ENCODE measurements at places on chromosomes 5 and 9.

- DNase-seq: no peak
- no peaks in the 10 kb centered on the region for H3K27me3 ChIP-seq
- peaks cover 25% of the 10 kb centered on the region for H3K36me3 ChIP-seq
- H3K27ac ChIP-seq: no peak overlapping the region
- H3K4me3 ChIP-seq: no peak overlapping the region
- peaks cover 2% of the 10 kb centered on the region for H3K4me1 ChIP-seq
These were observed 217.5 kb upstream of the OTULINL start for GRCh38 chr5:14364096-14364495.

- H3K27ac ChIP-seq: no peak overlapping the region
- no peak overlapping the region for H3K4me3 ChIP-seq
- no peaks in the 10 kb centered on the region for H3K36me3 ChIP-seq
- peaks cover 2% of the 10 kb centered on the region for H3K4me1 ChIP-seq
- H3K27me3 ChIP-seq: no peaks in the 10 kb centered on the region
These were observed 631.1 kb downstream of the ACTL7B start for GRCh38 chr9:108224716-108225115.

DNA sequence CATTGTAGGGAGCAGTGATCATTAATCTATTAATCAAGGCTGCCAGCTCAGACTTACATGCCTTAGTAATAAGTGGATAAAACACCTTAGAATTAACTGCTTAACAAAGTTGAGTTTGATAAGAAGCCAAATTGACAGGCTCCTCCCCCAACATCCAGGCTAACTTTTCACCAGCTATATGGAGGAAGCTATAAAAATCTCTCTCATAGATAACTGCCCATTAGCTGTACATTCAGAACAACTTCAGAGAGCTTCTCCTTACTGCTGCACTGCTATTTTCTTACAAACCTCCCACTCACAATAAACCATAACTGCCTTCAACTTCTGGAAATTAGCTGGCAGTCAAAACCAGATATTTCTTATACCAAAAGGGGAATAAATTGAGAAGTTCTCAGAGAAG lies 364.1 kb downstream of the PRELID2 start:
- H3K4me1 ChIP-seq: no peaks in the 10 kb centered on the region
- DNase-seq: no peak
- H3K27ac ChIP-seq: no peak overlapping the region
- H3K36me3 ChIP-seq: no peaks in the 10 kb centered on the region
- no peak overlapping the region for H3K4me3 ChIP-seq

DNA sequence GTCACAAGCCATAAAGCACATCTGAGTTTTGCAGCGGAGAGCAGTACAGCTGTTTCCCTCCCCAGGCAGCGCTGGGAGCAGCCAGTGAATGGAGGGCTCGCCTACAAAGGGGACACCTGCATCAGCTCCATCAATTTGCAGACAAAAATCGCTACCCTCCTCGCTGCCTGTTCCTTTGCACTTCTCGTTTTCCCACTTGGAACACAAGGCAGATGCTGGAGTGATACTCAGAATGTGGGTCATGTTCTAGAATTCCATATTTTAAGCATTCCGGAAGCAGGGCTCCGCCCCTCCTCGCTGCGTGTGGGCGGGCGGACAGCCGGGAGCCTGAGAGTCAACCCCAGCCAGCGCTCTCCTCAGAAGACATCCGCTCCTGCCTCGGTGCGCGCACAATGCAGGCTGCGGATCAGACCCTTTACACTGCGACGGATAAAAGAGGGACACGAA lies 92.1 kb downstream of the LMNB1 start:
- H3K27ac ChIP-seq: no peak overlapping the region
- peak overlapping the region; percentile 17 for H3K4me3 ChIP-seq
- no peaks in the 10 kb centered on the region for H3K4me1 ChIP-seq
- no peaks in the 10 kb centered on the region for H3K27me3 ChIP-seq
- DNase-seq: no peak

DNA sequence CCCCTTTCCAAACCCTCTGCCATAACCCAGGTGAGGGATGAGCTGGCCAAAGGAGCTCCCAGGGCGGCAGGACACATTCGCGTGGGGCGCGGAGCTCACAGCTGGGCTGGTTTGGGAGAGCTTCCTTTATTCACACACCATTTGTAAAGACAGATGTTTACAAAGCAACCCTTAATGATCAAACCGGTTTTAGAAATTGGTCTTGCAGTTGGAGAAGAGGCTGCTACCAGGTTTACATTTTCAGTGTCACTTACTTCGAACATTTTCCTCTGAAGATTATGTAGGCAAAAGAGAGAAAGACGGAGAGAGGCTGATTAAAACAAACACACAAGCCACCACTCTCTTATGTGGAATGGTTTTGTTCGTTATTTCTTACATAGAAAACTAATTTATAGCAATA lies 648.7 kb downstream of the IRX1 start:
- no peak overlapping the region for H3K4me3 ChIP-seq
- no peak overlapping the region for H3K27ac ChIP-seq
- 0 out of 2 replicates have a peak, but pooled peaks cover 1% of the 10 kb centered on the region for H3K4me1 ChIP-seq
- no peaks in the 10 kb centered on the region for H3K36me3 ChIP-seq

GRCh38 chr9:123756484-123757106 lies 173.3 kb downstream of the DENND1A start:
- no peak for DNase-seq
- H3K36me3 ChIP-seq: no peaks in the 10 kb centered on the region
- no peak overlapping the region for H3K27ac ChIP-seq
- H3K4me3 ChIP-seq: no peak overlapping the region

GRCh38 chr5:130198927-130199326 lies 294.7 kb downstream of the CHSY3 start:
- no peaks in the 10 kb centered on the region for H3K36me3 ChIP-seq
- H3K27ac ChIP-seq: no peak overlapping the region
- no peak overlapping the region for H3K4me3 ChIP-seq

All from iPS DF 6.9 (cell line).